ENCODE measurements at places on chromosomes 11 and 22.

GRCh38 chr22:19111584-19111983 lies 10.6 kb downstream of the DGCR2 start:
- DNase-seq, result no peak

- no peak for DNase-seq
Measured at GRCh38 chr22:37996079-37996478, 11.7 kb upstream of the SOX10 start.

DNA sequence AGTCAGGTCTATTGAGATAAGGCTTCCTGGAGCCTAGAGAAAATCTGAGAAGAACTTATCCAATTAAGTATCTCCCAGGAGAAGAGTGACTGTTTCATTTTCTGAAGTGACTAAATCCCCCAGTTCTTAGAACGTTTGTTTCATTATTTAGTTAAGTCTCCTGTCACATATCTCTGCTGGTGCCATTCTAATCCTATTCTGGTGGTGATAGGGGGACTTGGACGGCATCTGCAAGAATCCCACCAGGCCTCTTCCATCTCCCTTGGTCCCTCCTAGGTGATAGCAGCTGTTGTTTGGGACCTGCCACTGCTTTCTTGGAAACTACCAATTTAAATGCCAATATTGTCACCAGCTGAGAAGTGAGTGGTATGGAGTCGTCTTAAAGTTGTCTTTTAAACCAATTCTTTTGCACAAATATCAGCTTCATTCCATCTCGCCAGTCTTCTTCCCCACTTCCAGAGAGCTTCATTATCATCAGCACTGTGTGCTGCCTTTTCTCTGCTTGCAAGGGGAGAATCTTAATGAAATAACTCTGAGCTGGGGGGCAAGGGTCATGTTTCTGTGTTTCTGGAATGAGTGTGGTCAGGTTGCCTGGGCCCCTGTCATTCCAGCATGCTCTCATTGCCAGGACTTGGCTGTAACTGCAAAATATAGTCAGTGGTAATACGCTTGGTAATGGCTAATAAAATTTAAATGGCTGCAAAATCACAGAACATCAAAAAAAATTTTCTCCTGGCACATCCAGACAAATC lies 104.8 kb downstream of the LDLRAD3 start:
- DNase-seq, result no peak

GRCh38 chr11:47057365-47057764 lies 119.3 kb downstream of the ARFGAP2 start:
- DNase-seq, result no peak

GRCh38 chr22:26558248-26558895 lies 31.6 kb downstream of the TPST2 start:
- peak; percentile 22 for DNase-seq

GRCh38 chr11:112662554-112662953 lies 298.7 kb upstream of the NCAM1 start:
- no peak for DNase-seq

DNA sequence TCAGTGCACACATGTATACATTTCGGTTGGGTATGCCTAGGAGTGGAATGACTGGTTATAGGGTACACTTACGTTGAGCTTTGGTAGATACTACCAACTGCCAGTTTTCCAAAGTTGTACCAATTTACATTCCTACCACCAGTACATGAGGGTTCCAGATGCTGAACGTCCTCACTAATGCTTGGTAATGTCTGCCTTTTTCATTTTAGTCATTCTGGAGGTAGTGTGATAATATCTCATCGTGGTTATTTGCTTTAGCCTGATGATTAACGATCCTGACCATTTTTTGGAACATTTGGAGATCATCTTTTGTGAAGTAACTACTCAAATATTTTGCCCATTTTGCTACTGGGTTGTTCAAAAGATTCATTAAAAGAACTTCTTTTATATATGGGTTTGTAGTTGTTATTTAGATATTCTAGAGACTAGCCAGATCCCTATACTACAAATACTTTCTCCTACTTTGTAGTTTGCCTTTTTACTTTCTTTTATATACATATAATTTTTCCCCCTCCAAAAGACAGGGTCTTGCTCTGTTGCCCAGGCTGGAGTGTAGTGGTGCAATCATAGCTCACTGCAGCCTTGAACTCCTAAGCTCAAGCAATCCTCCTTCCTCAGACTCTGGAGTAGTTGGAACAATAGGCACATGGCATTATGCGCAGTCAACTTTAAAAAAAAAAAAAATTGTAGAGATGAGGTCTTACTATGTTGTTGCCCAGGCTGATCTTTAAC lies 62.1 kb downstream of the RBFOX2 start:
- peak; percentile 87 for DNase-seq

- peak; percentile 99 for DNase-seq
Measured at GRCh38 chr11:12285106-12285505, 92.3 kb upstream of the PARVA start.

DNA sequence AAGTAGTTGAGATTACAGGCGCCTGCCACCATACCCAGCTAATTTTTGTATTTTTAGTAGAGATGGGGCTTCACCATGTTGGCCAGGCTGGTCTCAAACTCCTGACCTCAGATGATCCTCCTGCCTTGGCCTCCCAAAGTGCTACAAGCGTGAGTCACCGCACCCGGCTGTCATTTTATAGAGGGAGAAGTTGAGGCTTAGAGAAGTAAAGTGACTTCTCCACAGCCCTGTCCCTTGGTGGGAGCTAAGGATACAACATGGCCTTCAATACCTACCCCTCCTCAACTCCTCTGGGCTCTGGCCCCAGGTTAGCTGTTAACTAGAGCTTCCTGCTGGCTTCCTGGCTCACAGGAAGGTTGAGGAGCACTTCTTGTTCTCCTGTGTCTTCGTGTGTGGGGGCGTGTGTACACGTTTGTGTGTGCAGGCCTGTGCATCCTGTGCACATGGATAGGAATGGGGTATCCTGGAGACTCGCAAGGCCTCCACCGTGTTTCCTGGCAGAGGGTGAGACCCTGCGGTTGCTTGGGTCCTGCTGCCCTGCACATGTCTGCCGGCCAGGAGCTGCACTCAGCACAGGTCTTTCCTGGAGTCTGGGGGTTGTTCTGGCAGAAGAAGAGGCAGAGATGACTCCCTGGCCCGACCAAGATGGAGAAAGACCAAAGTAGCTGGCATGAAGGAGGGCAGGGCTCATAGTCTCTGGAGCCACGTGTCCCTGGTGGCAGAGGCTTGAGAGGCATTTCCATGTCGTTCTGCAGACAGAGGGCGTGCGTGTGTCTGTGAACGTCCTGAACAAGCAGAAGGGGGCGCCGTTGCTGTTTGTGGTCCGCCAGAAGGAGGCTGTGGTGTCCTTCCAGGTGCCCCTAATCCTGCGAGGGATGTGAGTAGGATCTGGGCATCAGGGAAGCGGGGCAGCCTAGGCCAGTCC lies 2.4 kb downstream of the SIDT2 start:
- DNase-seq, result peak; percentile 67

GRCh38 chr11:130485983-130486382 lies 37.5 kb downstream of the ADAMTS15 start:
- DNase-seq, result no peak

- peak; percentile 53 for DNase-seq
Measured at GRCh38 chr11:67345920-67346819, 7.2 kb downstream of the POLD4 start.
